Immature natural killer cell (primary cell): ENCODE measurements at places on chromosomes 2 and 18. TPM values are rescaled to one million over a fixed set of nuclear protein-coding genes. Genes with fewer than 3 reads are reported as not detected.

DNA sequence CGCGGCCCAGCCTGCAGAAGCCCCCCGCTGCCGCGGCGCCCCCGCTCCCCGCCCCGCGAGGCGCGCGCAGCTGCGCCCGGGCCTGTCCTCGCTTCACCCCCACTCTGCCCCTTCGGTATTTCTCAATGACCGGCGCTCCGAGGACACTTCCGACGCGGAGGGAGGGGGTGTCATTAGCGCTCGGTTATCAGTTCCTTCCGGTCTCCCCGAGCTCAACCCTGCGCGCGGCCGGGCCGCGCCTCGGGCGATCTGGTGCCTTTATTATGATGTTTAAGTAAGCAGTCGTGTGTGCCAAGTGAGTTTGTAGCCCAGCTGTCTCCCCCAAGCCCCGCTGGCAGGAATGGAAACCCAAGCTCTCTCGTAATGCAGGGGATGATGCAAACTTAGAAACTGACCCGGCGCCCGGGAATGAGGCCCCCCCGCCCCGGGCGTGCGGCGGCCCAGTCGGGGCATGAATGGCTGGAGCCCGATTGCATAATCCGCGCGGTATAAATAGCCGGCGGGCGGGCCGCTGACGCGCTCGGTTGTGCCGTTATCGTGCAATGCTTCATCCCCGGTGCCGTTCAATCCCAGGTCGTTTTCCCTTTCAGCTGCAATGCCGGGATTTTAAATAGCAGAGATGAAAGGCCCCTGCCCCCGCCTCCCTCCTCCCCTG is 3.9 kb upstream of the SPRED2 start:
- peak; percentile 64 for DNase-seq

SKA1 gene
- 1.2 TPM for polyA plus RNA-seq

PROC gene
- polyA plus RNA-seq: not detected

SPP2 gene
- polyA plus RNA-seq: not detected

DNA sequence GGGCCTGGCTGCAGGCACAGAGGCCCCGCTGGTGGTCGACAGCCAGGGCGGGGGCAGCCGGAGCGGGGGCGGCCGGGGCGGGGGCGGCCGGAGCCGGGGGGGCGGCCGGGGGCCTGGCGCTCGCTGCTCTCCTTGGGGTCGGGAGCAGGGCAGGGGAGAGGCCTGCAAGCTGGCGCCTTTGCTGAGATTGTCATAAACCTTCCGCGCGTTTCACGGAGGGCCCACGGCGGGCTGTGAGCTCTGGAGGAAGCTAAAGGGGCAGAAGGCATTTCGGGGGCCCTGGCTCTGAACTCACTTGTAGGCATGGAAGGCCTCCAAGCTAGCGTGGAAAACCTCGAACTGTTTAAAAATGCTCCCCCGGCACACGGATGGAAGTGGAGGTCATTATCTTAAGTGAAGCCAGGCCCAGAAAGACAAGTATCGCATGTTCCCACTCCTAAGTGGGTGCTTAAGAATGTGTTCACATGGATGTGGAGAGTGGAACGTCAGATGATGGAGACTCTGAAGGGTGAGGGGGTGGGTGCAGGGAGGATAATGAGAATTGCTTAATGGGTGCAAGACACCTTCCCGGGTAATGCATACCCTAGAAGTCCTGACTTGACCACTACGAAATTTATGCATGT is 629 bp downstream of the PRELID3A start:
- no peak for DNase-seq

DNA sequence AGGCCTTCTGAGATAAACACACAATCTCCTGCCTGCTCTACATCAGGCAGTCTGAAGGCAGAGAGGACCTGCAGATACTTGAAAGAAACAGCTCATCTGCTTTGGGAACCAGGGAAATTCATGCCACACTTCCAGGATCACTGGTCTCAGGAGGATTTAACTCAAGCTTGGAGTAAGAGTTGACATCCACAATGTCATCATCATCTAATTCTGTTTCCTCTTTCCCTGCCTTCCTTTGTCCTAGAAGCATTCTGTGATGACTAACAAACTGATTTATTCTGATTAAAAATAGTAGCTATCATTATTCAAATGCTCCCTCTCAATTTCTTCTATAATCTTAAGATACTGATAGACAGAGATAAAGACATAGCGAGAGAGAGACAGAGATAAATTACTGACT is 766.8 kb downstream of the BCL11A start:
- DNase-seq: no peak

DNA sequence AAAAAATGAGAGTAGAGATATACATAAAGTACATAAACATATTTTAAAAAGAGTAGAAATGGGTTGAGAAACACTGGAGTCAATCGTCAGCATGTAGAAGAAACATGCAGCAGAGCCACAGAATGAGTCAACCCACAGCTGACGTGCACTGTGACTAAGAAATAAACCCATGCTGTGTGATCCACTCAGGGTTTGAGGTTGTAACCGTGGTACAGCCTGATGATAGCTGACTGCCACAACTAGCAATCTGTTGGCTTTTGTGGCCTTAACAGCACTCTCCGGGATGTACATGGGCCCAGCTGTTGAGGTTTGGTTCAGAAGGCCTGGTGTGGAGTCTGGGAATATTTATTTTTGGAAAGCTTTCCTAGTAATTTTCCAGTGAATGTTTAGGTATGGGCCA is 554.4 kb upstream of the MEX3C start:
- DNase-seq: no peak

DNA sequence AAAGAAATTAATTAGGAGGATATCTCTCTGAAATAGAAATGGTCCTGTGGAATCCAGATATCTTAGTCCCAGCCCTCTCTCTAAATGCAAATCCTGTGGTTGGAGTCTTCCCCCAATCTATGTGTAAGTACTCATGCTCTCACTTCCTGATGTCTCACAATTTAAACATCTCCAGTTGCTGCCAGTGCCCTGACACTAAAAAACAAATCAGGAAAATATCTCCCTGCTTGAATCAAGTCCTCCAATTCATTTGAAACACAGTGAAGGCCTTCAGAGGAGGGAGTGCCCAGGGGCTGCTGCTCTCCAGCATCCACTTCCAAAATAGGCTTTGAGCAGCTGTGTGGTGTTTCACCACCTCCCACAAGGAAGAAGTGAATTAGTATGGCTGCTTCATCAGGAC is 413.8 kb downstream of the RAD51AP2 start:
- DNase-seq: no peak

DNA sequence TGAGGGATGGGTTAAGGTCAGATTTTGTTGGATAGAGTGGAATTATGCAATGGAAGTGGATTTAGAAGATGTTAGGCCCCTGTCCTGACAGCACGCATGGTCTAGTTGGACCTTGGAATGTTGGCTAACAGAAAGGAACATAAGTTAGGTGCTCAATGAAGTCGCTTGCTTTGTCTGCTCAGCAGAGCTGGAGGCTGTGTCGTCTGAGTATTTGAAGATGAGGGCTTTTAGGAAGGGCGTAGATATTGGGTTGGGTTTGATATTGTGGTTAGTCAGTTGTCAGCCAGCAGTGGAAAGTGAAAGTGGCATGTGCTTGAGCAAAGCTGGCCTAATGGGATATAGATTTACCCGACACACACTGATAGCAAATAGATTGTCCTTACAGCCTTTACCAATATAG is 239.3 kb downstream of the PRKCE start:
- peak; percentile 30 for DNase-seq

DNA sequence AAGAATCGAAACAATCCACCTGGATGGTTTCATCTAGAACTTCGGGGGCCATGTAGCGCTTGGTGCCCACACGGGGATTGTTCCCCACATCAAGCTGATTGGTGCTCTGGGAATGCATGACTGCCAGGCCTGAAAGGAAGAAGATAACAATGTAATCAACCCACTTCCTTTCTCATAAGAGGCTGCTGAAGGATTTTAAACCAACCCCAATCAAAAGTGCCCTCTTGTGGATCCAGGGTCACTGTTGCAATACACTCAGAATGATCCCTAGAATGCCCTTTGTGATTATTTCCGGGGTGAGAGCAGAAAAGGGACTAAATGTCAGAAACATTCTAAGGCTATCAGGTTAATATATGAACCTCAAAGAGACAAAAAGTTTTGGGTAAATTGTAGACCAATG is 115.2 kb downstream of the ACVR1 start:
- DNase-seq: no peak

UGT1A4 gene
- polyA plus RNA-seq: not detected
